ENCODE measurements at places on chromosomes 1 and 21.

DNA sequence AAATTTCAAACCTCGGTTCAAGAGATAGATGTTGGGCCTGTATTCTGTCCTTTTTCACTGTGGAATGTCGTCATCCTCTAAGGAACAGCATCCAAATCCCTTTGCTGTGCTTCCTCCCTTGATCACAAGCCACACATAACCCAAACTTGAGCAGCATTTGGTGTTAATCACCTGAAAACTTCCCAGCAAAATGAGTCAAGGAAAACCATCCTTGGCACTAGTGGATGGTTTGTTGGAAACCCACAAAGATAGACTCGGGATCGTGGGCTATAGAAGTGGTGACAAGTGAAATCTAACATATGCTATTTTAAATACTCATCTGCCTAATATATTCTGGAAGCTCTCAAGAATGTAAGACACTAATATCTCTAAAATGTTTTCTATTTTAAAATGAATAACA is 459.1 kb downstream of the SETD4 start:
- no peak for DNase-seq

- DNase-seq, result no peak
Measured at GRCh38 chr1:240649733-240650721, 38.1 kb upstream of the GREM2 start.

GRCh38 chr1:203126151-203126865 is 1.2 kb upstream of the ADORA1 start:
- DNase-seq, result peak; percentile 15

DNA sequence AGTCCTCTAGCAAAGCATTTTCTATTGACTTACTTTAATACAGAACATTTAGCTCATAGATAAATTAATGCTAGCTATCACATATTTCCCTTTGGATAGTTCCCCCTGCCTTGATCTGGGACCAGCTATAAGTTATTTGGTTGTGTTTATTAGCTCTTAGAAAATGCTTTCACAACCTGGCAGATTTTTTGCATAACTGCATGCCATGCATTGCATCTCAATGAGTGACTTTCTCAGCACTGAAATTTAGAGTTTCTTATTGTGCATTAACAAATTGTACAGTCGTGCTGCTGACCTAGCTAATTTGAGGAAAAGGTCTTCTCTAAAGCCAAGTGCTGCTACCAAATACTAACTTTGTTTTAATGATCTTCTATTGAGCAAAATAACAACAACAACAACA is 164.8 kb downstream of the PLPPR5 start:
- DNase-seq, result peak; percentile 8

- DNase-seq, result no peak
Measured at GRCh38 chr1:159922511-159923202, 2.6 kb downstream of the TAGLN2 start.

- no peak for DNase-seq
Measured at GRCh38 chr1:118481126-118481525, 296.1 kb upstream of the SPAG17 start.

DNA sequence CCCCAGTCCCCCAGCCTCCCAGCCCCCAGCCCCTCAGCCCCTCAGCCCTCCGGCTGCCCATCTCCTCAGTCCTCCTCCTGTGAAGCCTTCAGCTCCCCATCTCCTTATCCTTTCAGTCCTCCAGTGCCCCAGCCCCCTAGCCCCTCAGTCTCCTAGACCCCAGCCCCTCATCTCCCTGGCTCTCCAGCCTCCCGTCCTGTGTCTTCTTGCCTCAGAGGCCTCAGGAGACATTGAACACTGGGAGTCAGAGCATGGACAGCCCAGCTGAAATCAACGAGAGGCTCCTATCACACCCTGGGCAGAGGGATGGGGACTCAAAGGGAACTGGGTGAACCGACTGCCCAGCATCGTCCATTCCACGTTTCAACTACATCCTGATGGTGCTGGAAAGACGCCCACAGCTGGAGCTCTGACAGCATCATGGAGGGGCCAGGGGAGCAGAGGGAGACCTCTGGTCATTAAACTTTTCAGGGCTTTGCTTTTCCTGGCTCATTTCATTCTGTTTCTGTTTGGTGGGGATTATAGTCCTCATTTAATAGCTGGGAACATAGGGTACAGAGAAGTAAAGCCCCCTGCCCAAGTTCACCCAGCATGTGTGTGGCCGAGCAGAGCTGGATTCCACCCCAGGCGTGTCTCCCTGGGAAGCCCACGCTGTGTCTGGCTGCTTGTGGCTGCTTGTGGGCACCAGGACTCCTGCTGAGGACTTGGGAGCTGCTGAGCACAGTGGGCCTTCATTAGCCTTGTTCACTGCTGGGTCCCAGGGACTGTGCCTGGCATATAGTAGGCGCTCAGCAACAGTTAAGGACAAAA is 396.7 kb downstream of the PTPRU start:
- DNase-seq, result no peak

- DNase-seq, result peak; percentile 13
Measured at GRCh38 chr1:196152086-196152485, 456.2 kb downstream of the KCNT2 start.

GRCh38 chr21:41304068-41304720 is 12.4 kb upstream of the FAM3B start:
- no peak for DNase-seq

GRCh38 chr1:17856496-17857108 is 101.5 kb downstream of the ACTL8 start:
- DNase-seq, result no peak

DNA sequence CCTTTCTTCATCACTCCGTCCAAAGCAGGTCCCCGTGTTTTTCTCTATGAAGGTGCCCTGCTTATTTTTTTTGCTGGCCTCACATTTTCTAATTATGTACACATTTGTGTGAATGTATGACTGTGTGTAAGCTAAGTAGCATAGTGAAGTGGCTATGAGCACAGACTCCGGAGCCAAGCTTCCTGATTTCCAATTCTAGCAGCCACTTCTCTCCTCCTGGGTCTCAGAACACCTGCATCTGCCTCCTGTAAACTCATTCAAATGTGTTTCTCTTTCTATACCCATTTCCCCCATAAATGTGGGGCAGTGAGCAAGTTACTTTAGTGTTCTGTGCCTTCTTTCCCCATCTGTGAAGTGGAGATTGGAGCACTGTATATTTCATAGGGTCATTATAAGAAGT is 2.1 kb downstream of the SLAMF6 start:
- DNase-seq, result no peak

GRCh38 chr1:101178688-101179491 is 57.9 kb upstream of the S1PR1 start:
- DNase-seq, result no peak

DNA sequence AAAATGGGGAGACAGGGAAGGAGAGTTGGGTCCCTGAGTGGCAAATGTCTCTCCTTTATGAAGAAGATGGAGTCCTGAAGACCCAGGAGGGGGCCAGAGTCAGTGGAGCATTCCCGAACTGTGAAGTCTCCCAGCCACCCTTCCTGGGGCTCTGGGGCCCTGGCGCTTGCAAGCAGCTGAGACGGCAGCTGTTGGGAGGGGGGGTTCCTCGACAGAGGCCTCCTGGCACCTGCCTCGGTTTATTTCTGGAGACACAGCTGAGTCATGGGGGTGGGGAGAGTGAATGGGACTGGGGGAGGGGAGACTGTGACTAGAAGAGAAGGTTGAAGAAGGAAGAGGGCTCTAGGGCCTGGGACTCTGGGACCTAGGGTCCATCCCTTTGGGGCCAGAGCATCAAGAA is 14.0 kb downstream of the NES start:
- DNase-seq, result no peak

DNA sequence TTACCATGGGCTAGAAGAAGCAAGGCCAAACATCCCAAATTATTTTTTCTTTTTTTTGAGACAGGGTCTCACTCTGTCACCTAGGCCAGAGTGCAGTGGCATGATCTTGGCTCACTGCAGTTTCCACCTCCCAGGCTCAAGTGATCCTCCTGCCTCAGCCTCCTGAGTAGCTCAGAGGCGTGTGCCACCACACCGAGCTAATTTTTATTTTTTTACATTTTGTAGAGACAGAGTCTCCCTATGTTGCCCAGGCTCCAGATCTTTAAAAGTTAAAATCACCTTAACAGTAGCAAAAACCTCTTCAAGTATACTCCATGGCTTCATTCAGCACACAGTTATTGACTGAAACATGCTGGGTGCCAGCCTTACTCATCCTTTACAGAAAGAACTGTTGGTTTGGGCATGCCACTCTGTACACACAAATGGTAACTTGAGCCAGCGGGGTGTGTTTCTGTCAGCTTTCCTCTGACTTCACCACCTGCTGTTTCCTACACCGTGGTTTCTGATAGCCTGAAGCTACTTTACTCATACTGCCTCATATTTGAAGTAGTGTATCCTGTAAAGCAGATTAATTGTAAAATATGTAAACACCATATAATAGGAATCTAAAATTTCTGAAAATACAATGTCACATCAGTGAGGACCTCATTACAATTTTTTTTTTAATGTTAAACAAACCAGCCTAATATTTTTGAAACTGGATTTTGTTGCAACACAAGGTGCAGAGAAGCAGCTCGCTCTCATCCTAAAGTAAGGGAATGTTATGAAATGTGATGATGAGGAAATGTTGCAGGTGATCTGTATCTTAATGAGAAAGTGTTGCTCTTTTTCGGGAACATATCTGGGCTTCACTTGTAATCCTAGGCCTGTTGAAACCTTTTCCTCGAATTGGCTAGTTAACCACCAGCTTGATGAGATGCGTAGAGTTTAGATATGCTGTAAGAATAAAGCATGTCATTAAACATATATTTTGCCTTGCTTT is 113.9 kb downstream of the ATP5PO start:
- peak; percentile 99 for DNase-seq

GRCh38 chr1:25948641-25949040 is 42.4 kb upstream of the STMN1 start:
- DNase-seq, result no peak

DNA sequence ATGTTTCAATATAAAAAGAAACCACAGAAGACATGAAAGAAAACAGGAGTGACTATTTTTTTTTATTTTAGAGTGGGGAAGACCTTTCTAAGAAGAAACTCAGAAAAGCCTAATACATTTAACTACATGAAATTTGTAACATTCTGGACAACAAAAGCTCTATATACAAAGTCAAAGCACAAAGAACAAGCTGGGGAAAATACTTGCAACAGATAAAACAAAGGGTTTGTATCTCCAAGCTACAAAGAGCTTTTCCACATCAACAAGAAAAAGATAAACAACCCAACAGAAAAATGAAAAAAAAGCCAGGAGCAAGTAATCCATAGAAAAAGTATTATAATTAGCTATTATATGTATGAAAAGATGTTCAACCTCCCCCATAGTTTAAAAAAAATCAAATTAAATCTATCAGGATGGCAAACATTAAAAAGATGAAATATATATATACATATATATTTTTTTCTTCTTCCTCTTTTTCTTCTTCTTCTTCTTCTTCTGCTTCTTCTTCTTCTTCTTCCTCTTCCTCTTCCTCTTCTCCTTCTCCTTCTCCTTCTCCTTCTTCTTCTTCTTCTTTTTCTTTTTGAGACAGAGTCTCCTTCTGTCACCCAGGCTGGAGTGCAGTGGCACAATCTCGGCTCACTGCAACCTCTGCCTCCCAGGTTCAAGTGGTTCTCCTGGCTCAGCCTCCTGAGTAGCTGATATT is 49.1 kb upstream of the EPS8L3 start:
- no peak for DNase-seq

DNA sequence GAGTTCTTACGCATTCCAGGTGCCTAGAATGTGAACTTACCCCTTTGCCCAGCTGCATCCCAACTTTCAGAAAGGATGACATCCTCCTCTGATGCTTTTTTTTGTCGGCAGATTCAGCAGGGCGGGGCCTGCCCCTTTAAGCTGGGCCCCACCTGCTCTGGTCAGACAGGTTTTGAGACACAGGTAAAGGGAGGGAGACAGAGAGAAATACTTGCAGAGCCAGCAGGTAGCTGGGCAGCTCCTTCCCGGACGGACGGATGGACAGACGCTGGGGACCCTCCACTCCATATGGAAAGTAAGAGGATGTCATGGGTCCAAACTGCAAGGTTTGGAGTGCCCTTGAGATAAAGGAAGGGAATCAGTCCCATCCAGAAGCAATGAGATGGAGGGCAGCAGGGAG is at the start of gene TMEM79:
TMEM79 (plus strand) TSS at position 214 of the 400 bp plus-strand sequence. CDS start 902 bp downstream, outside the sequence.
- DNase-seq, result peak; percentile 74

GRCh38 chr1:220370041-220370700 is 97.9 kb upstream of the RAB3GAP2 start:
- peak; percentile 96 for DNase-seq

DNA sequence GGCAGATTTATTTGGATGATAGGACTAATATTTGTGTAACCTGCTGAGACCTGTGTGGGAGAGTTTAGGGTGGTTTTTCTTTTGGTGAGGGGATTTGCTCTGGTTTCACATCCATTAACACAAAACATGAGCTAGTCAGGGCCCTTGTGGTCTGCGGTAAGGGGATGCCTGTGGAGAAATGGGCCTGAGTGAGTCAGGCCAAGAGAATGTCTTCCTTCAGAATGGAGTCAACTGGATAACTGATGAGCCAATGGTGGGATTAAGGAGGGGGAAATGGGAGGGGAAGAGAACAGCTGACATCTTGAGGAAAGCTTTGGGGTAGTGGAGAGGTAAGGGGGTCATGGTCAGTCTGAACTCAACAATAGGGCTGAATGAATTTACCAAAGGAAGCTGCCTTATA is 13.9 kb downstream of the WNT2B start:
- DNase-seq, result peak; percentile 70

DNA sequence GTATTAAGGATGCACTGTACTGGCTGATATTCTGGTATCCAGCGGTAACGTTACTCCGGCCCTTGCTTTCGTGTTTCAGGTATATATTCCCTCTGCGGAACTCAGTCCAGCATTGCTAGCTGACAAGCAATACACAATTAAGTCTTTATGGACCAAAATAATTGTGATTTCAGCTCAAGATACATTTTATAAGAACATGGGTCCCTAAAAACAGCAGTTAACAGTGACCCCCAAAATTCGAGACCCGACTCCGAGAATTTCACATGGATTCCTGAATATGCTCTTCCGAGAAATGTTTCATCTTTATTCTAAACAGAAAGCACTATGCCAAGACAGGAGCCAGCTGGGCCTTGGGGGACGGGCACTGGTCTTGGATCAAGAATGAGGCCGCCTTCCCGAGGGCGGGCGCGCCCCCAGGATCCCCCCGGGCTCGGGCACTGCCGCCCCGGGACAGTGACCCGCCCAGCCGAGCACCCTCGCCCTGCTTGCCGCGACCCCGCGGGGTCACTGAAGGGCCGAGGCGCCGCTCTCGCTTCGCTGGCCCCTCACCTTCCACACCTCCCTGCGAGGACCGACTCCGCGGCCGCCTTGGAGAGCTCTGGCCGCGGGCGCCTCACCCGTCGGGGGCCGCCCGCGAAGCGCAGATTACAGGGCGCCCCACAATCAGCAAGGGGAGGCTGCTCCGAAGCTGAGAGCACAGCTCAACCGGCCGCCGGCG is 610 bp downstream of the SCYL3 start:
- DNase-seq, result peak; percentile 21

GRCh38 chr21:34530261-34530660 is 18.3 kb upstream of the KCNE1 start:
- no peak for DNase-seq
